ENCODE measurements at places on chromosomes 11 and 22.
A peak's percentile ranks its signal among the peaks of the same experiment; 100 is the strongest.

DNA sequence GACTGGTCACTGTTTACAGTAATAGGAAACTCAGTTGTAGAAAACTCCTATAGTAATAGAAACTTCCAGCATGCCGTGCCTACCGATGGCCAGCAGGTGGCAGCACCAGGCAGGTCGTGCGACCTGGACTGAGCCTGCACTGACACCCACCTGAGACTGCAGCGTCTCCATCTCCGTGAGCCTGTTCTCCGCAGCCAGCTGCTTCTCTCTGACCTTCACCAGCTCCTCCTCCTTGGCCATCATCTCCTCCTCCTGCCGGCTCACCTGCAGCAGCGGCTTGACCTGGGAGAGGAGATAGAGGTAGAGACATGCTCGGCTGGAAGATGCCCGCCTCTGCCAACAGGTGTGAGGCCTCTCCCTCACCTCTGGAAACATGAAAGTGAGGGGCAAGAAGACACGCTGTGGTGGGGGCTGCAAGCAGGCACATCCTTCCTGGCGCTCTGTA is 48.5 kb downstream of the APOL1 start:
- H3K36me3 ChIP-seq = peaks cover 99% of the 10 kb centered on the region
- H3K27me3 ChIP-seq = no peaks in the 10 kb centered on the region
- peak overlapping the region; percentile 53 for H3K27ac ChIP-seq
- no peaks in the 10 kb centered on the region for H3K4me1 ChIP-seq
- H3K4me3 ChIP-seq = no peak overlapping the region

GRCh38 chr11:82634091-82634490 is 99.6 kb downstream of the FAM181B start:
- H3K4me3 ChIP-seq = no peak overlapping the region
- no peaks in the 10 kb centered on the region for H3K4me1 ChIP-seq
- no peaks in the 10 kb centered on the region for H3K36me3 ChIP-seq
- H3K27ac ChIP-seq = no peak overlapping the region
- no peaks in the 10 kb centered on the region for H3K27me3 ChIP-seq

DNA sequence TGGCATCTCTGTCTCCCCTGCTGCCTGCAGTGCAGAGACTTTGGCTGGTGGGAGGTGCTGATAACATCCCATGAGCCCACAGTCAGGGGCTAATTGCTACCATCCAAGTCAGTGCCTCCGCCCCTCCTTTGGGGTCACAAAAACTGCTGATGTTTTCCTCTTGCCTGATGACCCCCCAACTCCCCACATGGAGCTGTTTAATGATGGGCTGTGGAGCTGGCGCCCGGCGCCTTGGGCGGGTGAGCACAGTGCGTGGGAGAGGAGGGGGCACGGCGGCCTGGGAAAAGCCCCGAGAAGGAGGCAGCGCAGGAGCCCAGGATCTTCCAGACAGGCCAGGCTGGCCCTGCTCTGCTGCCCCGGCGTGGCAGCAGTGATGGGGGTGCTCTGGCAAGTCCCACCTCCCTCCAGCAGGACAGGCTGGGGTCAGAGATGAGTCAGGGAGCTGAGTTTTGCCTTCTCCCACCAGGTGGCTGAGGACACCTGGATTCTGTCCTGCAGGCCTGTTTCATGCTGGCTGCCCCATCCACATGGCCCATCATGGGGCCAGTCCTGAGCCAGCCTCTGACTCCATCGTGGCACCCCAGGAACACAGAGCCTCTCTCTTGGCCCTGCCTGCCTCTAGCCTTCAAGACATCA is 43.8 kb downstream of the NECTIN1 start:
- no peak overlapping the region for H3K4me3 ChIP-seq
- no peaks in the 10 kb centered on the region for H3K36me3 ChIP-seq
- H3K27ac ChIP-seq = no peak overlapping the region
- peaks cover 41% of the 10 kb centered on the region for H3K4me1 ChIP-seq

DNA sequence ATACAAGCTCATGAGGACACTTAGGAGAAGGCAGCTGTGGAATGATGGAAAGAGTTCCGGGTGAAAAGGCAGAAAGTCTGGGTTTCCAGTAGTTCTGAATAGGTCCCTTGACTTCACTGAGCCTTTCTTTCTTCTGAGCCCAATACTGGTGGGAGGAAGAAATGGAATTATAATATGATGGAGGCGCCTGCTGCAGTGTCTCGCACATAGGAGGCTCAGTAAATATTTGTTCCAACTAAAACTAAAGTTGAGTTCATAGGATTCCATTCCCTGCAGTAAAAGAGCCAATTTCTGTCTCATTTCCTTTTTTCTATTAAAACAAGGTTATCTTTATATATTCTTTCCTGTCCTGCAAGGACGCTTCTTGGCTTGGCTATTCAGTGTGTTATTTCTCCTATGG is 5.2 kb upstream of the CLMP start:
- H3K27ac ChIP-seq = no peak overlapping the region
- peaks cover 61% of the 10 kb centered on the region for H3K27me3 ChIP-seq
- H3K4me1 ChIP-seq = peaks cover 12% of the 10 kb centered on the region
- no peaks in the 10 kb centered on the region for H3K36me3 ChIP-seq

- H3K27ac ChIP-seq = peak overlapping the region; percentile 70
- H3K36me3 ChIP-seq = peaks cover 24% of the 10 kb centered on the region
- peaks cover 69% of the 10 kb centered on the region for H3K4me1 ChIP-seq
- H3K27me3 ChIP-seq = no peaks in the 10 kb centered on the region
- DNase-seq = no peak
Observed at GRCh38 chr11:843086-843734, 558 bp downstream of the TSPAN4 start.

DNA sequence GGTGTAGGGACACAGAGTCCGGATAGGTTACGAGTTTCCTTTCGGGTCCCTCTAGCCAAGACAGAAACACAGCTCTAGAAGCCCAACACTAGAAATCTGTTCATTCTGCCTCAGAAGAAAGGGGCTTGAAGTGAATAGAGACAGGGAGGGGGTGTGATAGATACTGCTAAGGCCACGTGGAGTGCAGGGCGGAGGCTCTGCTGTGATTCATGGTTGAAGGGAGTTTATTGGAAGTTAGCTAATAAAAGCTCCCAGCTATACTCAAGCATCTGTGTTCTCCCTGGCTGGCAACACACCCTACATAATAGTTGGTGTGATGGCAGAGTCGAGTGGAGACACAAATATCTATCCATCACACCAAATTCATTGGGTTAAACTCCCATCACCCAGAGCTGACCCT is 337.4 kb downstream of the CADM1 start:
- no peaks in the 10 kb centered on the region for H3K36me3 ChIP-seq
- H3K27ac ChIP-seq = no peak overlapping the region
- no peak for DNase-seq
- H3K27me3 ChIP-seq = no peaks in the 10 kb centered on the region
- H3K4me3 ChIP-seq = no peak overlapping the region

DNA sequence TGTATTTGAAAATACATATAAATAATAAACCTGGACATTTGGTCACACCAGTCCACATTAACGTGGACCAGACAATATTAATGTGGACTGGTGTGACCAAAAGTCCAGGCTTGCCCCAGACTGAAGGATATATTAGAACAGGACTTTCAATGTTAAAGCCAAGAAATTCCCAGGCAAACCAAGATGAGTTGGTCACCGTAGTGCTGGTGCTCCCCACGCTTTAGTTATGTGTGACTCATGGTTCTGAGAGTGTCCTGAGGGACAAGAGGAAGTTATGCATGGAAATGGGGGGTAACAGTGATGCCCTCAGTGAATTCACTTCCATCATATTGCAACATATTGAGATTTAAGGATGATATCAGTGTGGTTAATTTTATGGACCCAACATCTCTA is 31.4 kb downstream of the POU2AF1 start:
- no peak overlapping the region for H3K27ac ChIP-seq
- no peak for DNase-seq
- no peaks in the 10 kb centered on the region for H3K4me1 ChIP-seq
- H3K27me3 ChIP-seq = no peaks in the 10 kb centered on the region
- H3K4me3 ChIP-seq = no peak overlapping the region
- H3K36me3 ChIP-seq = no peaks in the 10 kb centered on the region

GRCh38 chr11:61357233-61357893 is 4.3 kb downstream of the CYB561A3 start:
- no peak overlapping the region for H3K4me3 ChIP-seq
- H3K4me1 ChIP-seq = peaks cover 56% of the 10 kb centered on the region
- H3K27ac ChIP-seq = peak overlapping the region; percentile 99
- H3K27me3 ChIP-seq = no peaks in the 10 kb centered on the region
- peak; percentile 92 for DNase-seq
- peaks cover 21% of the 10 kb centered on the region for H3K36me3 ChIP-seq

DNA sequence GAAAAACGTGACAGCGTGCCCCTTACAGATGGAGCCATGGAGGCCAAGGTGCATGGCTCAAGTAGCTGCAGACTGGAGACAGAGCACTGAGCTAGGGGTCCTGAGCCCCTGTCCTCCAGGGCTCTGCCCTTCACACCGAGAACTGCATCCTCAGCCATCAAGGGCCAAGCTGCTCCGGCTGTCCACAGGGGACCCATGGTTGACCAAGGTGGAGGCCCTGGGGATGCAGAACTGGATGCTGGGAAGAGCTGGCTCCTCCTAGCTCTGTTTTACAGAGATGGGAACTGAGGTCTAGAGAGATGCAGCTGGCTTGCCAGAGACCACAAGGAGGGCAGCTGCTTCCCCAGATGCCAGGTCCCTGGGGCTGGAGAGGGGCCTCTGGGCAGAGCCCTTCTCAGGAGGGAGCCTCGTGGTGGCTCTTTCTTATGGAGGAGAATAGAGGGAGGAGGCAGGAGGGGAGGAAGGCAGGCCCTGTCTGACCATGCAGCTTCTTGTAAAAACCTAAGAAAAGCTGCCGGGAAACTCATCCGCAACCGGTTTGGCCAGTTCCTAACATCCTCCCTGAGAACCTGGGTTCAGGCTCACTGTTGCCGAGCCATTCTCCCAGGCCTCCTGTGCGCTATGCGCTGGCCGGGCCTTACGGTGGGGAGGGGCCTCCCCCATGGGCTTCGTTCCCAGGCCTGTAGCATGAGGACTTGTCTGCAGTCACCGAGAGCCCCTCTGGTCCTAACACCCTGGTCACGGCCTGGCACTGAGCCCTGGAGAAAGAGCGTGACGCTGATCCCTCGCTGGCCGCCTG is 80.6 kb downstream of the WNT7B start:
- H3K4me1 ChIP-seq = no peaks in the 10 kb centered on the region
- H3K36me3 ChIP-seq = no peaks in the 10 kb centered on the region
- no peak for DNase-seq

GRCh38 chr11:108562746-108563581 is 30.6 kb downstream of the EXPH5 start:
- H3K4me3 ChIP-seq = no peak overlapping the region
- no peaks in the 10 kb centered on the region for H3K4me1 ChIP-seq
- no peaks in the 10 kb centered on the region for H3K27me3 ChIP-seq
- DNase-seq = no peak
- no peak overlapping the region for H3K27ac ChIP-seq

DNA sequence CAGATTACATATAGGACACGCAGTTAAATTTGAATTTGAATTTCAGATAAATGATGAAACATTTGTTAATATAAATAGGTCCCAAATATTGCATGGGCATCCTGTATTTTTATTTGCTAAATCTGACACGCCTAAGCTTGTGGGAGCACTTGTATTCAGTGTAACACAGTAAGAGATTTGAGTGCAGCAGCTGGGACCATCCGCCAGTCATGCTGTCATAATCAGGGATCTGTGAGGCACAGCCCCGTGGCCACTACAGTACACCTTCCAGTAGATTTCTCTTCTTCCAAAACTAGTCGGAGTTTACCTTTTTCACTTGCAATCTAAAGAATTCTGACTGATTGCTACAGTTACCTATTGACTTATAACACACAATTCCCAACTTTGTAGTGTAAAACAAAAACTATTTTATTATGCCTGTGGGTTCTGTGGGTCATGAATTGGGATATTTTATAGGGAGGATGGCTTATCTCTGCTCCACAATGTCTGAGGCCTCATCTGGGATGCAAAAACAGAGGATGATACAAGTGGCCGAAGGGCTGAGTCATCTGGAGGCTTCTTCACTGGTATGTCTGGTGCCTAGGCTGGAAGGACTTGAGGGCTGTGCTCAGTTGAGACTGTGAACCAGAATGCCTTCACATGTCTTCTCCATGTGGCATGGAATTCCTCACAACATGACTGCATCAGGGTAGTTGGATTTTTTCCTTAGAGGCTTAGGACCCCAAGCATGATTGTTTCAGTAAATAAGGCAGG is 74.1 kb downstream of the PRSS23 start:
- H3K4me1 ChIP-seq = no peaks in the 10 kb centered on the region
- DNase-seq = no peak
- H3K36me3 ChIP-seq = no peaks in the 10 kb centered on the region
- H3K27ac ChIP-seq = no peak overlapping the region

GRCh38 chr22:45828841-45829240 is 148.1 kb downstream of the WNT7B start:
- no peak overlapping the region for H3K27ac ChIP-seq
- H3K36me3 ChIP-seq = peaks cover 20% of the 10 kb centered on the region
- H3K27me3 ChIP-seq = no peaks in the 10 kb centered on the region
- no peak overlapping the region for H3K4me3 ChIP-seq

- H3K4me1 ChIP-seq = peaks cover 22% of the 10 kb centered on the region
- H3K36me3 ChIP-seq = no peaks in the 10 kb centered on the region
- no peak overlapping the region for H3K4me3 ChIP-seq
Observed at GRCh38 chr11:61007383-61007955, 36.0 kb downstream of the CD6 start.

DNA sequence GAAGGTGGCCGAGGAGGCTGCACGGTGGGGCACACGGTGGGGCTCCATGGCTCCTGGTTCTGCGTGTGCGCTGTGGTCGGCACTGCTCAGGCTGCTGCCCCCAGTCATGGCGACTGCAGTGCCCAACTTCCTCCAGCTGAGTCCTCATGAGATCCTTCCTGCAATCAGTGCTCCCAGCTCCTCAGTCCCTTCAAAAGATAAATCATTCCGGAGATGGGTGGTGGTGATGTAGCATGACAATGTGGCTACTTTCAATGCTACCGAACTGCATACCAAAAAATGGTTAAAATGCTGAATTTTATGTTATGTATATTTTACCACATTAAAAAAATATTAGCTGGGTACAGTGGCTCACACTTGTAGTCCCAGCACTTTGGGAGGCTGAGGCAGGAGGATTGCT is 14.1 kb upstream of the VPREB1 start:
- H3K27me3 ChIP-seq = no peaks in the 10 kb centered on the region
- no peaks in the 10 kb centered on the region for H3K36me3 ChIP-seq
- H3K4me3 ChIP-seq = no peak overlapping the region
- H3K27ac ChIP-seq = no peak overlapping the region
- H3K4me1 ChIP-seq = no peaks in the 10 kb centered on the region

Measured in CD14-positive monocyte (primary cell).